ENCODE measurements at places on chromosomes 2 and 18.

DNA sequence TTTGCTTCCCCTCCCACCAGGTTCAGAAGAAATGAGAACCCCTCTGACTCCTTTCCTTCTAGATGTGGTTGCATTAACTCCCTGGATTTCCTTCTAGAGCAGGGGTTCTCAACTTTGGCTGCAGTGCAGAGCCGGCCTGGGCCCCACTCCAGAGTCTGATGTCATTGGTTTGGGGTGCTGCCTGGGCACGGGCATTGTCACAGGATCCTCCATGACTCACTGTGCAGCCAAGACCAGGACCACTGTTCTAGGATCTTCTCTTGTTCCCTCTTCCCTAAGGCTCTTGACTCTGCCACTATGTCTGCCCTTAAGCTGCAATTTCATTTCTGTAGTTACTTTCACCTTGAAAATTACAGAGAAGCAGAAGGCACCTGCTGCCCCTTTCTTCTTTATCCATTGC lies 31.8 kb downstream of the TBC1D8 start:
- DNase-seq: no peak

DNA sequence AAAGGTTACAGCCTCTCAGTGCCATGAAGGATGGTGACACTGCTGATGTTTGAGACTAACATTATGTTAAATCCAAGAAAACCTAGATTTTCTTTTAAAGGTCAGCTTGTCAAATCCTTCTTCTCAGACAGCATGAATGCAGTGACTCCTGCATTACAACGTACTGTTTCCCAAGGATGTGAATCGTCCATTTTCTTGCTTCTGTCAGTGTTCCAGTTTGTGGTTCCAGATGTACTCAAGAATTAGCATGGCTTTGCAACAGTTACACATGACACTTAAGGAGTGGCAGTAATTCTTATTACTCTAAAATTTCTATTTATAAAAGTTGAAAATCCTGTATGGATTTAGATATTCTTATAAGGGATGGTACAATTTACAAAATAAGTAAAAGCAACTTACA lies 1.5 kb upstream of the TTC39C start:
- DNase-seq: no peak

DNA sequence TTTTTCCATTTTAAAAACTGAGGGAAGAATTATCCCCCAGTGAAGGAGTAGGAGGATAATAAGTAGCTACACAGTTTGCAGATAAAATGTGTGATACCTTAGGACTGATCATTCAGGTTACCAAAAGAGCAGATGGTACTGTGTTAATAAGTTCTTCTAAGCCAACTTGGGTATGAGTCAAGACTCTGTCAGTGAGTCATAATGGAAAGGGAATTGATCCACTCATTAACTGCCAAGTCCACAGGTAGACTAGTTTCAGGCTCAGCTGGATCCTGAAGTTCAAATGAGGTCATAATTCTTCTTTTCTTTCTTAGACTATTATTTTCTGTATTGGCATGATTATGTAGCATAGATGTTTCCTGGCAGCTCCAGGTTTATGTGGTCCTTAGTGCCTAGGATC lies 142.4 kb upstream of the ALPP start:
- peak; percentile 30 for DNase-seq

- no peak for DNase-seq
Measured at GRCh38 chr2:203659331-203660049, 46.9 kb upstream of the CD28 start.

DNA sequence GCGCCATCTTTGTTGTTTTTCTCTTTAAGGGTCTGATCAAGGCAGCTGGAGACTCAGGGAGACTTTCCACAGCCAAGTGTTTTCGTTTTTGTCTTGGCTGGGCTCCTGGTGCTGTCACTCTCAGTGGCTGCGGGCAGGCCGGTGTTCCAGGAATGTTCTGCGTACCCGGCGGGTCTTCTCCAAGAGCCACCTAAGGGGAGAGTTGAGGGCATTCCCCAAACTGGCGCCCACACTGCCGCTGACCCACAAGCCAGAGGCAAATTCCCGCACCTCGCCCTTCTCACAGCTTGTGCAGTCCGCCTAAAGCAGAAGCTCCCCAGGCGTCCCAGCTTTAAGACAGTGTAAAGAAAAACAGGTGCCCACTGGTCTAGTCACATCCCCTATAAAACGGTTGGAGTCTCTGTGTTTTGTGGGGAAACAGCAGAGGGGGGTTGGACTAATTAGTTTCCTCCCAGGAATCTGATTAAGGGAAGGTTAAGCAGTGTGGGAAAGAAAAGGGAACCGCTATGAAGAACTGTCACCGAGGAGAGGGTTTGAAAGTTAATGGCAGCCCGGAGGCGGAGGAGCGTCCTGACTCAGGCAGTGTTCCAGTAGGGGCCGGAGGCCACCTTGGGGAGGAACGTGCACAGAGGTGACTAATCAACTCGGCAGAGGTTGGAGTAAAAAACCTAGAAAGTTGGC lies 224.5 kb downstream of the SLC4A3 start:
- no peak for DNase-seq

GRCh38 chr18:9743200-9744016 lies 35.3 kb downstream of the RAB31 start:
- no peak for DNase-seq

DNA sequence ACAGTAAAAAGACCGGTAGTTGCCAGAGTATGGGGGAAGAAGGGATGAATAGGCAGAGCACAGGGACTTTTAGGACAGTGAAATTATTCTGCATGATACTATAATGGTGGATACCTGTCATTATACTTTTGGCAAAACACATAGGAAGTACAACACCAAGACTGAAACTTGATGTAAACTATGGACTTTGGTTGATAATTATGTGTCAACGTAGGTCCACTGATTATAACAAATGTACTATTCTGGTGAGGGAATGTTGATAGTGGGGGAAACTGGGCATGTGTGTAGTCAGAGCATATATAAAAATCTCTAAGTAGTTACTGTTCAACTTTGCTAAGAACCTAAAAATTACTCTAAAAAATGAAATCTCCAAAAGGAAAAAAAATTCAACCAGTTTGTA lies 629.7 kb downstream of the CCDC85A start:
- DNase-seq: no peak

DNA sequence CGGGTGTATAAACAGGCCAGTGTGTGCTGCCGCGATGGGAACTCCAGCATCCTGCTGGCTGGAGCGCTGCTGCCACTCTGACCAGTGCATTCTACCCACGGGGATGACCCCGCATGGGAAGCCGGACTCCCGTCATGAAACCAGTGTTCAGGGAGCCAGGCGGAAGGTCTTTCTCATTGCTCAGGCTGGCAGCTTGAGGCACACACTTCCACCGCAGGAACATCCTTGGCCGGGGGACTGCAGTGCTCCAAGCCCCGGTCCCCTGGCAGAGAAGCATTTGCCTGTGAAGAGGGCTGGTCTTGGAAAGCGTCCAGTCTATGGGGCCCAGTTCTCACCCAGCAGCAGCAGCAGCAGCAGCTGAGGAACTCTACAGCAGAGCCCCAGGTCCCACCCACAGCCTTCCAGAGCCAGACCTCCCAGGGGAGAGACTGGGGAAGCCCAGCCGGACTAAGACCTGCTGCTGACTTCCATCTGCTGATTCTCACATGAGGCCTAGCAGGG lies 235.9 kb downstream of the KLHL29 start:
- no peak for DNase-seq

DNA sequence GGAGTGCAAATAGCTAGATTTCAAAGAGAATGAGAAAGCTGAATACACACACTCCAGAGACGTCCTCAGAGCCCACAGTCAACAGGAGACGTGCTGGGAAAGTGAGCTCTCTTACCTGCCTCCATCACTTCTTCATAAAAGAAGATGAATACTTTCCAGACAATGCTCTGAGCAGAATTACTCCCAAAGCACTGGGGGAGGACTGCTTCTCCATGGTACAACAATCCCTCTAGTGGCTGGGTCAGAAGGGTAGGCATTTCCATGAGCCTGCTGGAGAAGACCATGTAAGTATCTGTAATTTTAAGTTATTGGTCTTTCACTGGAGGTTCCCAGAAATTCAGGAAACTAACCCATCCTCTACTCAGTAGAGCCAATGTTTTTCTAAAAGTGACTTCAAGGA lies 190.3 kb downstream of the RBM43 start:
- DNase-seq: no peak

- no peak for DNase-seq
Measured at GRCh38 chr2:101752716-101753616, 55.5 kb downstream of the MAP4K4 start.

DNA sequence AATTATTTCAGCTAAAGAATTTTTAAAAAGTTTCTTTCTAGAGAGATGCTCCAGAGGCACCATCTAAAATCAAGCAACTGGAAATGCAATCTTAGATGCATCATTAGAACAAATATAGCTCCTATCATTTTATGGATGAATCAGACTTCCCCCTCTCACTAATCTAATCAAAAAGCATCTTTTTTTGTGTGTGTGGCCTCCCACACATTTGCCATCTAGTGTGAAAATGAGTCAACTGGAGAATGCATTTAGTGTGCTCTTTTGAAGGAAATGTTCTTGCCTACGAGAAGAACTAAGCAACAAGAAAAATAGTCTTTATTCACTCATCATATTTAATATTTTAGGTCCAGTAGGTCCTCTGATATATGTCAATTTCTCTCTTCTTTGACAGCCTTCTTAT lies 39.5 kb upstream of the FIGN start:
- no peak for DNase-seq

DNA sequence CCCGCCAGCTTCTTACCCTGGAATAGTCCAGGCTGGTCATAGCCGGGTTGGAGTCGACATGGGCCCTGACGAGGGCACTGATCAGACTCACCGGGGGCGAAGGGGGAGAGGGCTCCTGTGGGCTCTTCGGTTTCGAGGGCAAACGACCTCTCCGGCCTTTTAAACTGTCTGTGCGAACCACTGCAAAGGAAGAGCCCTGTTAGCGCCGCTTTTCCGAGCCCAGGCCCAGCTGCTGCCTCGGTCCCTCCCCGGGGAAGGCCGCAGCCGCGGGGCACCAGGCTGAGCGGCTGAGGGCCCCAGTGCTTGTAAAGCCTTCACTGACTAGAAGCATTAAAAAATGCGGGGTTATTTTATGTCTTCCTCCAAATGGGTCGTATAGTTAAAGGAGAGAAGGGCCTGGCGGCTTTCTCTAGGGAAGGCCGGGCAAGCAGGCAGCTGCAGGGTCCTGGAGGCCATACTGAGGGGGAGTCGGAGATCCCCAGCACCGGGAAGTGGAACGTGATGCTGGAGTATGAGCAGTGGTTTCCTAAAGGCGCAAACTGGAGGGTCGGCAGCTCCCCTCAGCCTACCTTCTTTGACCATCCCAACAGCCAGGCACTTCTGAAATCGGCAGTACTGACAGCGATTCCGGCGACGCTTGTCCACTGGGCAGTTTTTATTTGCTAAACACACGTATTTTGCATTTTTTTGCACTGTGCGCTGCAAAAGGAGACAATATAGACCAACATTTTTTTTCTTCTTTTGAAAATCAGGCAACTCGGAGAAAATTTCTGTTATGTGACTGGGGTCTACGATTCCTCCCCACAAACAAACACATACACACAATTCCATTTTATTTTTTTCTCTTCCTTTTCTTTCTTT lies 4.5 kb downstream of the NR4A2 start:
- DNase-seq: no peak

- DNase-seq: no peak
Measured at GRCh38 chr2:232869138-232870017, 686 bp upstream of the SNORC start.

GRCh38 chr2:128986867-128987268 lies 668.2 kb upstream of the HS6ST1 start:
- DNase-seq: peak; percentile 65

DNA sequence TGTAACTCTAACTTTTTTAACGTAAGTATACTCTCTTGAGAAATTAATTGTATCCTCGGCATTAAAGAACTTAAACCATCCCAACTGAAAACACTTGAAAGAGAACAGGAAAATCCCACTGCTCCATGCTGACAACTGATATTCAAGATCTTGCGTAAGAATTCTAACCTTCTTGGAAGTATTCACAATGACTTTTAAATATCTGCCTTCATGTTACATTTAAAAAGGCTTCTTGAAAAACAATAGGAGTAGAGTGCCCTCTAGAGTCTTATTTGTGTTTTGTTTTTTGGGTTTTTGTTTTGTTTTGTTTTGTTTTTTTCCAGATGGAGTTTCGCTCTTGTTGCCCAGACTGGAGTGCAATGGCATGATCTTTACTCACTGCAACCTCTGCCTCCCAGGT lies 65.4 kb upstream of the DNAJC10 start:
- DNase-seq: peak; percentile 92

DNA sequence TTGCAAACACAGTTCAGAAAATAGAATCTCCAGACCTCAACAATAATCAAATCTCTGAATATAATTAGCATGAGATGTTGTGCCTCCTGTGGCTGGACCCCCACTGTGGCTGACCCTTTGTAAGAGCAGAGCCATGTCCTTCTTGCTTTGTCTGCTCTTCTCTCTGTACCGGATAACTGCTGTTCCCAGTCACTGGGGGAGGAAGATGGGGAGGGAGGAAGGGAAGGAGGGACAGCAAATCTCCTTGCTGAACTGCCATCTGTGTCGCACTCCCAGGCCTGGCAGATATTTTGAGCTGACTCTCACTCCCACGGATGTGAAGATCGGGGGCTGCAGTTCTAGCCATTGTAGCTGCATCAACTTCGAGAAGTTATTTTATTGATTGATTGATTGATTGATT lies 319.0 kb upstream of the CXCR4 start:
- DNase-seq: no peak

DNA sequence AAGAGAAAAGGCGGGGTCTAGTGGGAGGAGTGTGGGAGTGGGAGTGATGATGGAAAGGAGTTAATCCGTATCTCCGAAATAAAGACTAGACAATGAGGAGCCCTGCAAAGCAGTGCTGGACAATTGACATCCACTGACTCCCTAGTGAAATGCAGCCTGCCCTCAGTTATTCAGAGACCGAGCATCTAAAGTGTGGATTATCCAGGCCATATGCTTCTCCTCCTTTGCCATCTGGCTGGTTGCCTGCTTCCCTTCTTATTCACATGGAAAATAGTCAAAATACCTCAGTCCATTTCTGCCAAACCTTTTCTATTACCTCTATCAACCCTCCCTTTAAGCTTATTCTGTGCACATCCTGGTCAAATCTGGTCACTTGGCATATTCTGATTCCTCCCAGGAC lies 288.8 kb upstream of the SIX3 start:
- DNase-seq: no peak

DNA sequence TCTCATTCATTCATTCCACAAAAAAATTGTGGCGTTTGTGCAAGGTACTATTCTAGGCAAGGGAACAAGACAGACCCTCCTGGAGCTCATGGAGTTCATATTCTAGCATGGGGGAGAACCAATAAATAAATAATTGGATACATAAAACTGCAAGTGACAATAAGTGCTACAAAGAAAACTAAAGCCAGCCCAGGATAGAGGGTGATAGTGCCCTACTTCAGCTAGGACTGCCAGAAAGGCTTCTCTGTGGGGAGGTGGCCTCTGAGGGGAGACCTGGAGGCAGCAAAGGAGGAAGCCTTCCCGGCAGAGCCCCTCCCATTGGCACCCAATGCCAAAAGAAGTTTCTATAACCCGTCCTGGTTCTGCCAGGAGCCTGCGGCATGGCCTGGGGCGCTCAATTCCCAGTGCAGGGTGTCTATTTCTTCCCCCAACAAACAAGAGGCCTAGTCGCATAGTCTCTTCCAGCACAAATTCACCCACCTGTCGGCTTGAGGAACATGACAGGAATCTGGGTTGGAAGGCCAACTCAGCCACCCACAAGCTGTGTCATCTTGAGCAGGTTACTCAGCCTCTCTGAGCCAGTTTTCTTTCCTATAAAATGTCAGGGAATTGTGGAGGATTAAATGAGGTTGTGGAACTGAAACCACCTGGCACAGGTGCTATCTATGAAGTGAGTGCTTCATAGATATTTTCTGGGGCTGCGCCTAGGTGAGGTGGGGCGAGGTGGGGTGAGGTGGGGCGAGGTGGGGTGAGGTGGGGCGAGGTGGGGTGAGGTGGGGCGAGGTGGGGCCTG lies 94.3 kb downstream of the ZFP36L2 start:
- no peak for DNase-seq

GRCh38 chr18:3931013-3931315 lies 481.0 kb downstream of the TGIF1 start:
- no peak for DNase-seq
